Stimulated activated CD8-positive, alpha-beta memory T cell treated with anti-CD3 and anti-CD28 coated beads, Interleukin-2, amount 100 ng/mL, for 1 hour (primary cell): ENCODE measurements at places on chromosomes 12 and 14.

DNA sequence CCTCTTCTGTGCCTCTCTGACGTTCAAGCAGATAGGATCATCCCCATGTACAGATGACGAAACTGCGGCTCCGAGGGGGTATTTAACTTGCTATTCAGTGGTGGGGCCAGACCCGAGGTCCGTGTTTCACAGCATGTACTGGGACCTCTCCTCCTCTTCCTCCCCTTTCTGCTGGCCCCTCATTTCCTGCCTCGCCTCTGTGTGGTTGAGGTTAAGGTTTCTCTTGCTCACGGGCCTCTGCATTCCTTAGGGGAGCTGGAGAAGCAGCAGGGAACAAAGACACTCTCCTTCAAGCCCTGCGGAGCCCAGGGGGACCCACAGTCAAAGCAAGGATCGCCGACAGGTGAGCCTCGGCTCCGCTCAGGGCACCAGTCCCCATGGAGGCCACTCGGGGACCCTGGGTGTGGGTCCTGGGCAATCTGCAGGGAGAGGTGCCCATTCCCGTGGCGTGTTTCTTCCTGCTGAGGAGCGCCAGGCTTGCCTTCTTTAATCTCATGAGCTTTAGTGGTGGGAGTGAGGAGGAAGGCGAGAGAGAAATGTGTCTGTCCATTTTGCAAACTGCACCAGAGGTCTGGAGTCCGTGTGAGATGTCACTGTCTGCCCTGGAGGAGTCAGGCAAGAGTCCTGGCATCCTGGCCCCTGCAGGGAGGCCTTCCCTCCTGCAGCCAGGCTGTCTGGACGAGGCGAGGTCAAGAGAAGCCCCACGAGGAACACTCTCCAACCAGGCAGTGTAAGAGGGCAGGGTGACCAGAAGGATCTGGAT, 45.0 kb downstream of the SLC6A12 start:
- no peak for DNase-seq

DNA sequence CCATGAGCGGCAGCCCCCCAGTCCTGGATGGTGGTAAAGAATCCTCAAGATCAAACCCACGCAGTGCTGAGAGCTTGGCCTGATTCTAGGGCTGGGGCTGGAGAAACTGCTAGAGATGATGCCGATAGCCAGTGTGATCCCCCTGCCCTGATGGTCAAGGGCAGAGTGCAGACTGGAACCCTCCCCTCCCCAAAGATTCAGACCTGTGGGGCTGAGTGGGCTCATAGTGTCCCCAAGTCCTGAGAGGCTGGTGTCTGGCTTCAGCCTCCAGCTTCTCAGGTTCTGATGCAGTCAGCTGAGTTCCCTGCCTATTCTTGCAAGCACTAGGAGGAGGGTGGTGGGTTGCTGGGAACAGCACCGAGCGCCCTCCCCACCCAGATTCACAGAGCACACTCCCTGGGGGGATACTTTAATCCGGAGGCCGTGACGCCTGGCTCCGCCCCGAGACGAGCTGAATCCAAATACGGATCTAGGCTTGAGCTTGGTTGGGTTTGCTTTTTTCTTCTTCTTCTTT, 11.9 kb downstream of the RHOF start:
- no peak for DNase-seq

- no peak for DNase-seq
Measured at GRCh38 chr12:27331927-27332324, 710 bp upstream of the BMAL2 start.

DNA sequence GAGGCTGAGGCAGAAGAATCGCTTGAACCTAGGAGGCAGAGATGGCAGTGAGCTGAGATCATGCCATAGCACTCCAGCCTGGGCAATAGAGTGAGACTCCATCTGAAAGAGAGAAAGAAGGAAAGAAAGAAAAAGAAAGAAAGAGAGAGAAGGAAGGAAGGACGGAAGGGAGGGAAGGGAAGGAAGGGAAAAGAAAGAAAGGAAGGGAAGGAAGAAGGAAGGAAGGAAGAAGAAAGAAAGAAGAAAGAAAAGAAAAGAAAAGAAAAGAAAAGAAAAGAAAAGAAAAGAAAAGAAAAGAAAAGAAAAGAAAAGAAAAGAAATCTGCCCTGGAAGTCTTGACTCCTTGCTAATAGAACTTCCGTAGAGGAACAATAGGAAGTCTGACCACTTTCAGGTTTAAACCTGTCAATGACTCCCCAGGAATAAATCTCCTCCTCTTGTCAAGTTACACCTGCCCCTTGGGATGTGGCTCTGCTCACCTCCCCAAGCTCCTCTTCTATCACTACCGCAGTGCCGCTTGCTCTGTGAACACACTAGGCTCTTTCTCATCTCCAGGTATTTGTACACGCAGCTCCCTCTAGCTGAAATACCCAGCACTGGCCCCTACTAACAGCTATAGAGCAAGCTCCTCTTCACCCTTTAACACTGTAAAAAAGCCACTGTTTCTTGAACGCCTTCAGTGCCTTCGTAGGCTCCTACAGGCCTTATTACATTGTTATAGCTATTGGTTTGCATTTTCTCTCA, 773.1 kb upstream of the TBX3 start:
- no peak for DNase-seq

DNA sequence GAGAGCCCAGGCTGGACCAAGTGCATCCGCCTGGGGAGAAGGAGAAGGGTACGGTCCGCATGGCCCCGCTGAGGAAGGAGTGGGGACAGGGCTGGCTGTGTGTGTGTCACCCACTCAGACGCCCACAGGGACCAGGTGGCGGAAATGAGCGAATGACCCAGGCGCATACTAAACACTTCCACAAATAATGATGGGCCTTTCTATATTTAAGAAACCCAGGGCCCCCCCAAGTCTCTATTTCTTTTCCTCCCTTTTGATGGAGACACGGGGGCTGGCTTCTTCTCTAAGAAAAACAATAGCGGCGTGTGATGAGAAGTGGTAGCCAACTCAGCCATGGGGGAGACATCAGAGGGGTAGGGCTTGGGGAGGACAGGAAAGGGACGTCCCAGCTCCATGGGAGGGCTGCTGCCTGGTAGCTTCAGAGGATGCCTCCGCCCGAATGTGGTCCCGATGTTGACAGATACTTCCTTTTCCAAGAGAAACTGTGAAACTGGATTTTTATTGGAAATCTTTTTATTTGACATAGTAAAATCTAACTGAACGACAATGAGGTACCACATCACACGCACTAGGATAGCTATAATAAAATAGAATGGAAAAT, 6.3 kb upstream of the MAP1LC3B2 start:
- DNase-seq = no peak

DNA sequence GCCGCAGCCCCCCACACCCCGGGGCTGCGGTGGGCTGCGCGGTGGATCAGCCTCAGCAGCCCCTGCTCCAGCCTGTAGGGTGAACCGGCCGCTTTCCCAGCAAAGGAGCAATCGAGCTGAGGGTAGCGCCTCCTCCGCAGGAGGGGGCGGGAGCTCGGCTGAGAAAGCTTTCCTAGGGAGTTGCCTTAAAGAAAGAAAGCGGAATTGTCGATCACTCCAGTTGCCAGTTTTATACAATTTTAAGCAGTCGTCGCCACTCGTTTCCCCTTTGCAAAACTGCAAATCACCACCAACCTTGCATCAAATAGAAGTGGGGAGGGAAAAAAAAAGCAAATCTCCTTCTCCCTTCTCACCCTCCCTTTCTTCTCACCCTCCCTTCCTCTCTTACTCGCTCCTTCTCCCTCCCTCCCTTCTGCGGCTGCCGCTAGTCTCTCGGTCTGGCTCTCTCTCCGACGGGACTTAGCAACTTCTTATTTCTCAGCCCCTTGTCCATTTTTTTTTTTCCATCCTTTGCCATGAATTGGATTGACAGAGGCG, at the start of gene PDE3A:
TSS of gene PDE3A (plus strand) at position 424 of the 537 bp plus-strand sequence. CDS start 748 bp downstream, outside the sequence.
- no peak for DNase-seq

- no peak for DNase-seq
Measured at GRCh38 chr12:7197841-7198240, 8.4 kb downstream of the PEX5 start.

DNA sequence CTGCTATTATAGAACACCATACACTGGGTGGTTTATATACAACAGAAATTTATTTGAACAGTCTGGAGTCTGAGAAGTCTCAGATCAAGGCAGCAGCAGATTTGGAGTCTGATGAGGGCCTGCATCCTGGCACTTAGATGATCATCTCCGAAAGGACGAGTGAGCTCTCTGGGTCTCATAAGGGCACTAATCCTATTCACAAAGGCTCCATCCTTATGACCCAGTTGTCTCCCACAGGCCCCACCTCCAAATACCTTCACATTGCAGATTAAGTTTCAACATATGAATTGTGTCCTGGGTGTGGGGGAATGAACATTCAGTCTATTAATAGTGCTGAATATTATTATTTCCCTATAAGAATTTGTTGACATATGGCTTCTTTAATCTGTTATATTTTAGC, 53.6 kb downstream of the FBXO34 start:
- DNase-seq = no peak

GRCh38 chr12:42679466-42679865, 89.9 kb upstream of the PRICKLE1 start:
- DNase-seq = no peak

DNA sequence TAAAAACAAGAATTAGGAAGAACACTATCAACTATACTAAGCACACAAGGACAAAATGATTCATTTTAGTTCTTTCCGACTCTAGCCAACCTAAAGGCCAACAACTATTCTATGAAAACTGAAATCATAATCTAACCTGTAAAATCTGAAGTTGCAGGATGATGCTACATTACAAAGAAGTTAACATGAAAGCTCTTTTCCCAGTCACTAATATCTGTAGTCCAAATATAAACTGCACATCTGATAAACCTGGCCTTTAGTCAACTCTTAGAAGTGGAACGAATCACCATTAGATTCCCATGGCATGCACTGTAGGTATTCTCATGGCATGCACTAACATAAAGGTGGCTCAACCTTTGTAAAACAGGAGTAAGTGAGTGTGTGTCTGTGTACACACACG, 41.7 kb downstream of the BLTP3B start:
- DNase-seq = no peak

DNA sequence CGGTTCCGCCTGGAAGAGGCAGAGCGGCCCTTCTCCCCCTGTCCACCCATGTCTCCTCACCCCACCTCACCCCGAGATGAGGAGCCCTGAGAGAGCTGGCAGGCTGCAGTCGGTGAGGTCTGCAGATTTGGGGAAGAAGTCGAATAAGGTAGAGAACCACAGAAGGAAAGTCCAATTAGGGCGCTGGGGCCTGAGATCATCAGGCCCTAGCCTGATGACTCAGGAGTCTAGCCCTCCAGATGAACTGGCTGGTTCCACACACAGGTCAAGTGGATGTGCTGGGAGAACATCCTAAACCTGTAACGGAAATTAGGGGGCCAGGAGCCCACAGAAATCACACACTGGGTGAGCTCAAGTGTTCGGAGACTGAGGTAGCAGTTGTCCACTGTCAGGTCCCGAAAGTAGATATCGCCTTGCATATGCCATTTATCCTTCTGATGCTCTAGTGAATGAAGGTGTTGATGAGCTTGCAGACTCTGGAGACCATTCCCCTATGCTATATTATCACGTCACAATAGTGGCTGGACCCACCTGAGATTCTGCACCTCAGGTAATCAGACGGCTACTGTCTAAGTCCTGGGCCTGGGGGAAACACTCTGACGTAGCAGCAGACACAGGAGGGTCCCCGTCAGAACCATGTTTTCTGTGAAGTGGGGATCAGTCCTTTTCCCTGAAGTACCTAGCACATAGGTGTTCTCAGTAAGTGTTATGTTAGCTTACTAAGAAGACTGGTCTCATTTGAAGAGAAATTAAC, 886 bp upstream of the METTL17 start:
- no peak for DNase-seq

DNA sequence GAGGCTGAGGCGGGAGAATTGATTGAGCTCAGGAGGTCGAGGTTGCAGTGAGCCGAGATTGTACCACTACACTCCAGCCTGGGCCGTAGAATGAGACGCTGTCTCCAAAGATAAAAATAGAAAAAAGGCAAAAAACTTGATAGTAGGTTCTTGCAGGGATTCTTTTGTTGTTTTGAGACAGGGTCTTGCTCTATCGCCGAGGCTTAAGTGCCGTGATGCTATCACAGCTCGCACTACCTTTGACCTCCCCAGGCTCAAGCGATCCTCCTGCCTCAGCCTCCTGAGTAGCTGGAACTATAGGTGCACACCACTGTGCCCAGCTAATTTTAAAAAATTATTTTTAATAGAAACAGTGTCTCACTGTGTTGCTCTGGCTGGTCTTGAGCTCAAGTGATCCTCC, 4.7 kb downstream of the GOLGA5 start:
- no peak for DNase-seq

GRCh38 chr12:5459051-5459782, 27.3 kb downstream of the NTF3 start:
- no peak for DNase-seq

DNA sequence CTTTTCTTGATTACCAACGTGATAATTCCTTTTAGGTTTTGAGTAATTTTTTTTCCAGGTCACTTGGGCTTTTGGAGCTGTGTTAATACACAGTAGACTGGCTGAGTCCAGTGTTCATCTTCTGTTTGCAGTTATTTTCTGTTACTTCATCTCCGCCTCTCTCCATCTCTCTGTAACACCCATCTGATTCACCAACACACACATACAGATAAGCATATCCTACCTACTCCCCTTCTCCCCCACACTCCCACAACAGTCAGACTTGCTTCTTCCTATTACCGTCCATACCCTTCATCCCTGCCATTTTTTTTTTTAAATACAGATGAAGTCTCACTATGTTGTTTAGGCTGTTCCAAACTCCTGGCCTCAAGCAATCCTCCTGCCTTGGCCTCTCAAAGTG, 72.7 kb upstream of the MANSC4 start:
- no peak for DNase-seq

DNA sequence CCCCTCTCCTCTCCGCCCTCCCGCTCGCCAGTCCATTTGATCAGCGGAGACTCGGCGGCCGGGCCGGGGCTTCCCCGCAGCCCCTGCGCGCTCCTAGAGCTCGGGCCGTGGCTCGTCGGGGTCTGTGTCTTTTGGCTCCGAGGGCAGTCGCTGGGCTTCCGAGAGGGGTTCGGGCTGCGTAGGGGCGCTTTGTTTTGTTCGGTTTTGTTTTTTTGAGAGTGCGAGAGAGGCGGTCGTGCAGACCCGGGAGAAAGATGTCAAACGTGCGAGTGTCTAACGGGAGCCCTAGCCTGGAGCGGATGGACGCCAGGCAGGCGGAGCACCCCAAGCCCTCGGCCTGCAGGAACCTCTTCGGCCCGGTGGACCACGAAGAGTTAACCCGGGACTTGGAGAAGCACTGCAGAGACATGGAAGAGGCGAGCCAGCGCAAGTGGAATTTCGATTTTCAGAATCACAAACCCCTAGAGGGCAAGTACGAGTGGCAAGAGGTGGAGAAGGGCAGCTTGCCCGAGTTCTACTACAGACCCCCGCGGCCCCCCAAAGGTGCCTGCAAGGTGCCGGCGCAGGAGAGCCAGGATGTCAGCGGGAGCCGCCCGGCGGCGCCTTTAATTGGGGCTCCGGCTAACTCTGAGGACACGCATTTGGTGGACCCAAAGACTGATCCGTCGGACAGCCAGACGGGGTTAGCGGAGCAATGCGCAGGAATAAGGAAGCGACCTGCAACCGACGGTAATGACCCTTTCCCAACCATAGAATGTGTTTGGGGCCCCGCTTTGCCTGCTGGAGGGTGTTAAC, 615 bp downstream of the CDKN1B start:
- DNase-seq = no peak

GRCh38 chr12:130816097-130816496, 23.0 kb downstream of the STX2 start:
- DNase-seq = no peak
